Subcutaneous preadipocyte (primary cell): ENCODE measurements at places on chromosomes 11 and 22. TPM values are rescaled to one million over a fixed set of nuclear protein-coding genes. Genes with fewer than 3 reads are reported as not detected.

KDELR3 gene
- 88.6 and 89.1 TPM in 2 replicates for total RNA-seq

DBX1 gene
- total RNA-seq, result not detected in 2 replicates

CSNK2A3 gene
- 1.6 and 2.9 TPM in 2 replicates for total RNA-seq

ENDOD1 gene
- total RNA-seq, result 26.1 and 41.6 TPM in 2 replicates

MICALL1 gene
- total RNA-seq, result 34.5 and 65.7 TPM in 2 replicates

OR2AG2 gene
- total RNA-seq, result under 0.01 and 0.20 TPM in 2 replicates

NEFH gene
- total RNA-seq, result 0.37 and 0.78 TPM in 2 replicates

HBB gene
- total RNA-seq, result not detected in 2 replicates

MRGPRE gene
- total RNA-seq, result 0.20 and 0.73 TPM in 2 replicates

DNAJB7 gene
- total RNA-seq, result not detected in 2 replicates

TPP1 gene
- 56.7 and 93.3 TPM in 2 replicates for total RNA-seq

OPCML gene
- not detected in 2 replicates for total RNA-seq

BATF2 gene
- total RNA-seq, result 0.37 and 0.98 TPM in 2 replicates

CNTF gene
- 1.8 and 2.9 TPM in 2 replicates for total RNA-seq

OR52H1 gene
- not detected in 2 replicates for total RNA-seq

CNIH2 gene
- total RNA-seq, result 0.73 TPM in 1 of 2 replicates, not detected in the other

GLYAT gene
- not detected in 2 replicates for total RNA-seq

ELFN2 gene
- total RNA-seq, result 0.59 TPM in 1 of 2 replicates, not detected in the other

TSGA10IP gene
- total RNA-seq, result not detected in 2 replicates

XKR3 gene
- total RNA-seq, result under 0.01 TPM in 1 of 2 replicates, not detected in the other

RNF169 gene
- 19.5 and 29.1 TPM in 2 replicates for total RNA-seq

C11orf52 gene
- 0.37 TPM in 1 of 2 replicates, not detected in the other for total RNA-seq

F2 gene
- not detected in 2 replicates for total RNA-seq

ACTN3 gene
- under 0.01 TPM in 1 of 2 replicates, not detected in the other for total RNA-seq

OR8G1 gene
- not detected in 2 replicates for total RNA-seq

ASRGL1 gene
- total RNA-seq, result not detected in 2 replicates

KCNK4 gene
- not detected in 2 replicates for total RNA-seq

PIH1D2 gene
- 2.2 TPM in 2 replicates for total RNA-seq

OR52E8 gene
- not detected in 2 replicates for total RNA-seq

RHOG gene
- total RNA-seq, result 14.7 and 18.4 TPM in 2 replicates

NOX4 gene
- 0.20 and 0.37 TPM in 2 replicates for total RNA-seq

KRTAP5-2 gene
- not detected in 2 replicates for total RNA-seq
